Glomerular endothelial cell (primary cell): ENCODE measurements at places on chromosomes 5 and 9. TPM values are rescaled to one million over a fixed set of nuclear protein-coding genes. Genes with fewer than 3 reads are reported as not detected.

DNA sequence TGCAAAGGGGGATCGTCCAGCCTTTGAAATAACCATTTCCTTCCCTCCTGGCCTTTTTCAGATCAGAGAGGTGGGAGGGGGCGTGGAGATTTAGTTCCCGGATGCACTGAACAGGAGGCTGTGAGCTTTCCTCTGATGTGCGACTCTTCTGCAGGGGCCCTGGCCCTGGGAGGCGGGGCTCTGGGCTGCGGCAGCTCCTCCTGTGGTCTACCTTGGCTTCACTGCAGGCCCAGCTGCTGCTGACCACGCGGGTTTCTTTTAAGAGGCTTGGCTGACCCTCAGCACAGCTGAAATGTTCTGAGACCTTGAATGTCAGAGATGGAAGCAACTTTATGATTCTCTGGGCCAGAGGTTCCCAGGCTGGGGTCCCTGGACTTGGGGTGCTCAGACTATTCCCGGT is 27.0 kb upstream of the COL15A1 start:
- no peak for DNase-seq

- DNase-seq, result no peak
Measured at GRCh38 chr5:54676481-54677340, 159.2 kb downstream of the SNX18 start.

- DNase-seq, result no peak
Measured at GRCh38 chr9:136400038-136400834, at the start of gene SNAPC4. Gene SNAPC4 (minus strand): TSS chr9:136400170. CDS start chr9:136398428, 1,742 bp downstream.

DNA sequence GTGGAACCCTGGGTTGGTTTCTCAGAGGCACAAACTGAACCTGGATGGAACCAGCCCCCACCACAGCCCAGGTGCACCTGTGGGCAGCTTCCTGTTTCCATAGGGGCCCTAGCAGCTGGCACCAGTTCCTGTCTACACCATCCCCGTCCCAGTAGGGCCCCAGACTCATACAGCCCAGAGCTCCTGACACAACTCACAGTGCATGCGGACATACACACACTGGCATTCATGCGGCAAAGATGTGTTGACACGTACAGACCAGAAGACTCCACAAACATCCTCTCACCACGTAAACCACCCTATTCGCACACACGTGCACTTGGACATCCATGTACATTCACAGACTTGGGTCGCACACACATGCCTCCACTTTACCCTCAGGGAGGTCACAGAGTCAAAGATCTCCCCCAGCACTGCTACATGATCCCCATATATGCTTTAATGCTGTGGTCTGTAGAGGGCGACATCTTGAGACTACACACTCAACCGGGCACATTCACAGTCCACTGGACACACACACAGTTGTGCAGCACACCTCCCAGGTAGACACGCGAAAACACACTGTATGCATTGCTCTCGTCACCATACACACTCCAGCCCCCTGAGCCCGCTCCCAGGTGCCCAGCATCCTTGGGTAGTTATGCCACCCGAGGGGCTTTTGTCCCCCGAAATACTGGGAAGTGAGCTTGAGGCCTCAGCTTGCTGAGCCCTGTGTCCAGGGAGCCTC is 22.4 kb downstream of the CXXC5 start:
- DNase-seq, result no peak

SHOC1 gene
- total RNA-seq, result 0.06 TPM in 1 of 2 replicates, not detected in the other

MARCOL gene
- not detected in 2 replicates for total RNA-seq
